ENCODE measurements at places on chromosomes 2 and 18.

GRCh38 chr2:47656715-47657600, 126.0 kb upstream of the MSH6 start:
- no peak for DNase-seq

GRCh38 chr18:8643326-8643878, 34.2 kb downstream of the RAB12 start:
- no peak for DNase-seq

DNA sequence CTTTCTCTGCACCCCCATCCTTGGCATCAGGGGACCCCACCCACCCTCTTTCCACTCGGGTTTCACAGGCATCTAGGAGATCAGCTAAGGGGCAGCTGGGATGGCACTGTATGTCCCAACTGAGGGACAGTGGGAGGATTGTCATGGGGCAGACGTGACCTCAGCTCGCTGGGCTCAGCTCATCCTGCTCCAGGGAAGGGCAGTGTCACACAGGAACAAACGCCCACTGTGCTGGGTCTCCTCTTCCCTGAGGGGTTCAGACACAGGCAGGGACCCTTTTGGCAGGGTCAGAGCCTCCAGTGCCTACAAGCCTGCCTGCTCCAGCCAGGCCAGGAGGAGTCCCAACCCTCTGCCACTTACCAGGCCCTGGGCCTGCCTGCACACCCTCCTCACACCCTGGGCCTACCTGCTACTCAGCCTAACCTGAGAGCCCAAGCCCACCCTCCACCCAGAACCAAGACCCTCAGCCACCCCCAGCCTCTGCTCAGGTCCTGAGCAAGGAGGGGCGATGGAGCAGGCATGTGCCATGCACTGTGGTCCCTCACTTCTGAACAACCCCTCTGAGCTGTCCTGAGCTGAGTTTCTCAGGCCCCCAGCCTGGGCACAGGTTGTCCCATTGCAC, 68.2 kb downstream of the HS1BP3 start:
- no peak for DNase-seq

DNA sequence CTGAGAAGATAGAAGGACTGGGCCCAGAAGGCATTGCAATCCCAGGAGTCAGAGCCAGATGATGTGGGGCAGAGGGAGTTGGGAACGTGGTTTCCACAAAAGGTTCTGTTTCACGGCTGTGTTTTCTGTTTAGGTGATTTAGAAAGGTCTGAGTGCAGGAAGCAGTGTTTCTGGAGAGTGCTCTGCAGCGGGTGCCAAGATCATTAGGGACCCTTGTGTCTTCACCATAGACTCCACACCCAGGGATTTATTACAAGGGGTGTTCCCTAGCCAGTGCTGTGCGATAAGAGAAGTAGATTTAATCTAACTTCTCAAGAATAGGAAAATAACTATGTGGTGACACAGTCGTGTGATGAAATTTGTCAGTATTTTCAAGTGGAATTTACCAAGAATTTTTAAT, 221.1 kb upstream of the TPO start:
- DNase-seq = no peak

- DNase-seq = no peak
These were observed 1.3 kb downstream of the ATP5F1A start for GRCh38 chr18:46096651-46097300.

DNA sequence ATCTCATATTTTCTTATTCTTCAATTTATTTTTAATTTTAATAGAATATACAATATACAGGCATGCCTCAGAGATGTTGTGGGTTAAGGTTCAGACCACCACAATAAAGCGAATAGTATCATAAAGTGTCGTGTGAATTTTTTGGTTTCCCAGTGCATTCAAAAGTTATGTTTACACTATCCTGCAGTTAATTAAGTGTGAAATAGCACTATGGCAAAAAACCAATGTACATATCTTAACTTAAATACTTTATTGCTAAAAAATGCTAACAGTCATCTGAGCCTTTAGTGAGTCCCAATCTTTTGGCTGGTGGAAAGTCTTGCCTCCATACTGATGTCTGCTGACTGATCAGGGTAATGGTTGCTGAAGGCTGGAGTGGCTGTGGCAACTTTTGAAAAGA, 637.6 kb downstream of the TDRD15 start:
- no peak for DNase-seq

GRCh38 chr2:213863541-213863940, 547.3 kb upstream of the VWC2L start:
- no peak for DNase-seq

DNA sequence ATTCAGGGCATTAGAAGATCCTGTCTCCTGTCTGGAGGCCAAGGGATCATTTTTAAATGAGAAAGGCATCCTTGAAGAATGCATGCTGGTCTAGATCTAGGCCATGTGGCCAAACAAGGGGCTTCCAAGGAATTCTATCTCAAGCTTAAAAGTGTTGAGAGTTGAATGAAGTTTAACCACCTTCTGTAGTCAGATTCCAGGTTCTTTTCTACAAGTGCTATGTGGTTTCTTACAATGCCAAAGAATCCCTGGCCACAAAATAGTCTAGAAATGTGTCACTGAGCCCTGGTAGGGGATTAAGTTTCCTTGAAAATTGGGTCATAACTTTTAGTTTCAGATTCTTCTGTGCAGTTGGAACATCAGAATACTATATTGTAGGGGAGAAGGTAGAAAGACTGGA, 640.7 kb upstream of the ACVR2A start:
- no peak for DNase-seq

DNA sequence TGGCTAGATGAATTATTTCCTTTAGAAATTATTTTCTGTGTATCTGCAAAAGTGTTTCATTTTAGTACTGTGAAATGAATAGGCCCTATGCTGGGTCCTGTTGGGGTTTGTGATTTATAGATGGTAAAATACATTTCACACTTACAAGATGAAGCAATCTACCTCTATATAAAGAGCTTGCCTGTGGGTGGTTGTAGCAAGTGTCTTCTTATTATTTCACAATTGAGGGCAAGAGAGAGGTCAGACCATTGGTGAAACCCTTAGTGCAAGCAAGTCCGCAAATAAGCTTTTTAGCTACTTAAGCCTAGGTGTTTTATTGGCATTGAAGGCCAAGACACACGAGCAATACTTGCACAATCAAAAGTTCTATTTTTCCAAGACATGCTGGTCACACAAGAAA, 153.1 kb downstream of the FMNL2 start:
- no peak for DNase-seq

- DNase-seq = no peak
These were observed 11.4 kb upstream of the SMIM21 start for GRCh38 chr18:75438891-75439290.

- no peak for DNase-seq
These were observed 314.8 kb downstream of the CYP26B1 start for GRCh38 chr2:71832844-71833243.

DNA sequence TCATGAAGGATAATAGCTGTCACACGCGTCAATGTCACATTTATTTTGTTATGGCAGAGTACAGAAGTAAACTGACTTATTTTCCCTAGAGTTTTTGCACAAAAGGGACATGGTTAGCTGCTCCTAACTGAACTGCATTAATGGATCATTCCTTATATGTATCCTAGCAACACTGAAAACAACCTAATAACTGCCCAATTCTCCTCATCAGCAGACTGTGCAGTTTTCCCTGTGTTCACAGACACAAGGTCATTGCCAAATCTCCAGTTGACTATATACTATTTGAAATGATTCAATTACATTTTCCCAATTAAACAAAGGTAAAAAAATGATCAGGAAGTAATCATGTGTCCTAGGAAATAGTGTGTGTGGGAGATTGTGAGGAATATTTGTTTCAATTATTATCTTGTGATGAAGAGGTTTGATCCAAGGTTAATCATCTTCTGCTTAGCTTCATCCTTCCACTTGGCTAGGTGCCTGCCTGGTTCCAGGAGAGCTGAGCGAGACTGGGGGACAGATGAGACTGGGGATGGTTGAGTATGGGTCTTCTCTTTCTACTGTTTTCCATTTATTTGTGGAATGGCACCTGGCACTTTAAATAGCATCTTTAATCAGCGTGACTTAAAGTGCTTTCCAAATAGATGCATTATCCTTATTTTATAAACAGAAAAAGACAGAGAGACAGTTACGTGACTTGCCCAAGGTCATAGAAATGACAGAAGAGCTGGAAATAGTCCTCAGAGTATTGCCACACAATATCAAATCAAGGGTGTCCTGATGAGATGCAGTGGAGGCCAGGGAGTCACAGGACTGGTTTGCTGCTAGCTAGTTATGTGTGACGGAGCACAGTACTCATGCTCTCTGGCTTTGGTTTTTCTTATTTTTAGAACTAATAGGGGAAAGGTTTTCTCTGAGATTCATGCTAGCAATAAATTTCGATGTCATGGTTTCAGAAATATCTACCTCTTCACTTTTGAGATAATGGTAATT, 335.6 kb downstream of the PIK3C3 start:
- DNase-seq = no peak

DNA sequence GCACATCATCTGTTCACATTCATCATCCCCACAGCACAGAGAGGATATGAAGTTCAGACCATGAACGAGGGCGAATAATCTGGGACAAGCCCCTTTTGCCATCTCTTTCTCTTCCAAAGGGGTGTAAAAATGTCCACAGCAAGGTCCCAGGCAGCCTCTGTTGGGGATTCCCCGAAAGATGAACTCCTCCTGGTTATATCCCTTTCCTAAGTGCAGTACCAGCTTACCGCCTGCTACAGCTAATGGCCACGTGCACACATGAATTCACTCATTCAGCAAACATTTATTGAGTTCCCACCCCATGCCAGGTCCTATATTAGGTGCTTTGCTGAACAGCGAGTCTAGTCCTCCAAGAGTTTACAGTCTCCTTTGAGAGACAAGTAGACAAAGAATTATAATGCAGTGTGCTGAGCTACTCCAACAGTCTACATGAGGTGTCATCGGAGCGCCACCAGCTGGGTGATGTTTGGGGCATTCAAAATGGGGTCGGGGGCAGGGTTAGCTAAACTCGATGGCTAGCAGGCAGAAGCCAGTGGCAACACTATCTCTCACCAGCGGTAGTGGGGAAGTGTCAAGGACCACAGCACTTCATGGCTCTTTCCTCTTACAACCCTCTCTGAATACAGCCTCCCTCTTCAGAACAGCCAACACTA, 228.9 kb downstream of the TMEM163 start:
- DNase-seq = no peak

DNA sequence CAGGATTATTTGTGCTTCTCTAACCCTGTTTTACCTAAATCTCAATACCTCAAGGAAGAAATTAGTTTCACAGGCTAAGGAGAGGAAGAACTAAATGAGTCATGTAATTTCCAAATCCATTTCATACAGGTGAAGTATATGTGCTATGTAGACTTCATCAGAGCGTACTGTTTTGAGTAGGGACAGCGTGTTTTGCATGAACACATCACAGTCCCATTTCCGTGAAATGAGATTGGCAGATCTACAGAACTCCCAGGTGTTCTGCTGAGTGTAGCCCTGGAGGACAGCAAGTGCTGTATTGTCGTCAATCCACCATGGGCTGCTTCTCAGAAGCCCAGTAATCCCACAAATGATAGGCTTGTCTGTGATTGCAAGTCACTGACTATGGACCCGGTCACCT, 97.7 kb downstream of the XRCC5 start:
- DNase-seq = no peak

DNA sequence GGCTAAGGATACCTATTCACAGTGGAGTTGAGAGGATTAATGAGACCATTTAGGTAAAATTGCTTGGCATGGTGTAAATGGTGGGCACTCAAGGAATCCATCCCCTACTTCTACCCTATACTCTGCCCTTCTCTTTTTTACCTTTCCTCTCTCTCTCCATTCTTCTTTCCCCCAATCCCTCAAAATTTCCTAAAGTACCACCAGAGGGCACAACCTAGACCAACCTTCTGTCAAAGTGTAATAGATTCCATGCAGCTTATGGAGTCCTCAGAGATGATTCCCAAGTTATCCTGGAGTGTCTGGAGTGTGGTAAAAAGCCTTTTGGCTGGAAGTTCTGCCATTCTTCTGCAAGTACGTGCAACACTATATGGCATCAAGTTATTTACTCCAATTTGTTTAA, 33.0 kb upstream of the CCDC195 start:
- DNase-seq = no peak

- DNase-seq = no peak
These were observed 277.2 kb upstream of the HS6ST1 start for GRCh38 chr2:128595763-128596395.

DNA sequence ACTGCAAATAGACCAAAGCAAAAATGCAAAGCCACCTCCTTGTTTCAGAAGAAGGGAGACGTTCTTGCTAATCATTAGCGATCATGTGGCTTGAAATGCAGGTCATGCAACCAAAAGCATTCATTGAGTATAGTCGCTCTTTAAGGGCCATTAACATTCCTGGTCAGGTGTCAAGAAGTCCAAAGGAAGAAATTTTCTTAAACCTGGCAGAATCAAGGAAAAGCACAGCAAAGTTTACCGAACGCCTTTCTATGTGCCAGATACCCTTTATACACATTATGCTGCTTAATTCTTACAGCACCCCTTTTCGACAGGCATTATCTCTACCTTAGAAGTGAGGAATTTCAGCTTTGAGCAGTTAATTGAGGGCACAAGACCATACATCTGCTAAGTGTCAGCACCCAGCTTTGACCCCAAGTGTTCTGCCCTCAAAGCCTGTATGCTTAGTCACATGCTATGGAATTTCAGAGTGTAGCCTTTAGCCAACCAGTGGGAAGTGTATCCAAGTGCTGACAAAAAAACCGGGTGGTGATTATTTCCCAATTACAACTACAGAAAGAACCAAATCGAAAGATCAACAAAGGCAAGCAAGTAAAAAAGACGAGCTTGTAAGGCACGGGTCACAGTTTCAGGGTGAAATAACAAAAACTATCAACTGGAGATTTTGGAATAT, 70.8 kb downstream of the EPHA4 start:
- DNase-seq = no peak

- no peak for DNase-seq
These were observed 593 bp upstream of the NRBP1 start for GRCh38 chr2:27427863-27428212.

DNA sequence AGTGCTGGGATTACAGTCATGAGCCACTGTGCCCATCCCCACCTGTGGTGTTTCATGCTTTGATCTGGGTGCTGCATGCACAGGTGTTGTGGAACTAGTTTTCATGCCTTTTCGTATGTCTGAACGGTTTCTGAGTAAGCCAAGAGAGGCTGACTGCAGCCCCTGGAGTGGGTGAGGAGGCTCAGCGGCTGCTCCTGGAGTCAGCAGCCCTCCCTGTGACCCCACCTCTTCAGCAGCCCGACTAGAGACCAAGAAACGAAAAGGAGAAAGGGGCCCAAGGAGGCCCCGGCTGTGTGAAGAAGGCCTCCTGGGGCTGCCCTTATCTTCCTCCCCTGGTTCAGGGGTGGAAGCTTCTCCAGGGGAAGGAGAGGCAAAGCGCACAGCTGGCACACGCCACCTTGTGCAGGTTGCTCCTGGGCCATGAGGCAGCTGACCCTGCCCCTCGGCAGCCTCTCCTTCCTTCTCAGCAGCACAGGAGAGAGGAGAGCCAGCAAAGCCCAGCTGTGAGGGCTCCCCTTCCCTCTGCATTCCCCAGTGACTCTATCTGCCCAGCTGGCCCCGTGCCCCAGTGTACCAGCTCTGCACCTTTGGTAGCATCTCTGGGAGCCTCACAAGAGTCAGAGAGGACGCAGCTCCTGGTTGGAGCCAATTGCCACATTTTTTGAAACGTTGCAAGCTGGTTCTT, 182.5 kb upstream of the HS6ST1 start:
- no peak for DNase-seq

Data from common myeloid progenitor, CD34-positive (primary cell).